ENCODE measurements at places on chromosomes 7 and 10.

GRCh38 chr7:156378806-156379205, 261.8 kb upstream of the RNF32 start:
- DNase-seq, result no peak
- no peak overlapping the region for H3K27ac ChIP-seq
- no peaks in the 10 kb centered on the region for H3K27me3 ChIP-seq
- H3K4me1 ChIP-seq, result no peaks in the 10 kb centered on the region

DNA sequence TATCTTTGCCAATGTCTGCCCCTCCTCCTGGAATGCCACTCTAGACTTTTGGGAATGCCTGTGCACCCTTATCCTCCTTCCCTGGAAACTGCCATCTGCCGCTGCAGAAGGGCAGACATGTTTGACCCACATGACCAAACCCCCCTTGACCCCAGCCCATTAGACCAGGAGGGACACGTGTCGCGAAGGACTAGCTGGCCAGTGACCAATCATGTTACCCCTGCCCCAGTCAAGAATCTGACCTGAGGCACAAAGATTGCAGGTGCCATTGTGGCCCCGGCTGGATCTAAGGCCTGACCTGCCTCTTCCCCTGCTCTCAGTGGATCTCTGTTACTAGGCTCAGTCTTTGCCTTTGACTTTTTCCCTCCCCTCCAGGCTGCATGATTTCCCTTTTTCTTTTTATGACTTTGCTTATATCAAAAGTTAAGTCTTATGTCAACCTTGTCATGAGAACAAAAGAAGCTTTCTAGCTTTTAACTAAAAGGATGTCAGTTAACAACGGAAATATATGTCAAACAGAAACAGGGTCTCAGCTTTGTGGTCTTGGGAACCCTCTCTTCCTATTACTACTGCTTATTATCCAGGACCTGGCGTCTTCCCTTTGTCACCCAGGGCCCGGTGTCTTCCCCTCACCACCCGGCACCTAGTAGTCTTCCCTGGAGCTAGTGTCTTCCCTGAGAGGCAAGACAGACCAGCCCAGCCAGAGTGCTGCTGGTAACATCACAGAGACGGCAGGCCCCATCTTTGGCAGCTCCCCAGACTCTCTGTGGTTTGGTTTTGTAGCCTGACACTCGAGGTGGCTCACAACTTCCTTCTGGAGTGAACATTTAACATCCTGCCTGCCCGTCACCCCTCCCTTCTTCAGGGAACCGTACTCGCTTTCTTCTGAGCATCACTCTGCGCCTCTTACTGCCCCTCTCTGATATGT, 24.4 kb upstream of the PPIF start:
- DNase-seq, result peak; percentile 84
- H3K27me3 ChIP-seq, result no peaks in the 10 kb centered on the region
- H3K4me1 ChIP-seq, result peaks cover 72% of the 10 kb centered on the region
- H3K4me3 ChIP-seq, result peak overlapping the region; percentile 46

DNA sequence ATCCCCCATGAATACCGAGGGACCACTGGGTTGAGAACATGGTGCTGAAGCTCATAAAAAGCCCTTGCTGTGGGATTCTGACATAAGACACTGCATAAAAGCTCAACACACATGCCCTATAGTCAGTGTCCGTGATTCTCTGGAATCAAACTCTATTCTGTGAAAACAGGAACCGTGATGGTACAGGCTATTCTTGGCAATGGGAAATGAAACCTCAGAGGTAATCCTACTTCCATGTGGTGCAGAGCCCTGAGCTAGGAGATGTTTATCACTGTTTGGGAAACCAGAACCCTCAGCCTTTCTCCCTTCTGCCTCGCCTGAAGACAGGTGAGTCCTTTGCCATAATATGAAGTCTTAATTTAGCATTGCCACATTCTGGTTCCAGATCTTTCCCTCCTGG, 80.8 kb upstream of the PRSS1 start:
- H3K4me3 ChIP-seq, result no peak overlapping the region
- peaks cover 1% of the 10 kb centered on the region for H3K27me3 ChIP-seq
- H3K27ac ChIP-seq, result no peak overlapping the region

GRCh38 chr7:1368184-1368681, 91.0 kb downstream of the MICALL2 start:
- no peaks in the 10 kb centered on the region for H3K4me1 ChIP-seq
- no peak overlapping the region for H3K4me3 ChIP-seq
- no peaks in the 10 kb centered on the region for H3K36me3 ChIP-seq

- H3K27me3 ChIP-seq, result peaks cover 50% of the 10 kb centered on the region
- H3K4me1 ChIP-seq, result peaks cover 7% of the 10 kb centered on the region
- no peak overlapping the region for H3K4me3 ChIP-seq
- no peak for DNase-seq
These were observed 3.4 kb downstream of the GFRA1 start for GRCh38 chr10:116269619-116270018.

DNA sequence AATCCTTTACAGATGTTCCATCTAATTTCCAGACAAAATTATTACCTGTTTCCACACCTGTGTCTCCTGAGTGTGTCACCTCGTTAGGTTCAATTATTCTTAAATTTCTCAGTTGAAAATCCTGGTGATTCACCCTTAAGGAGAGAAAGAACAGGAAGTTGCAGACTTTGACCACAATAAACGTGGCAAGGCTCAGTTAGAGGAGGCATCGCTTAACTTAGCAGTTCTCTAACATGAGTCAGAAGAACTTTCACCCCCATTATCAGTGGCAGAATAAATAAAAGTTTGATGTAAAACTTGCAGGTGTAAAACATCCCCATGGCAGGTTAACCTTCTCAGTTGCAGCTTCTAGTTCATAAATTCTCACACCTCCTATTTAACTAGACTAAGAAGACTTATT, 8.3 kb downstream of the XPNPEP1 start:
- peak; percentile 51 for DNase-seq
- H3K36me3 ChIP-seq, result peaks cover 58% of the 10 kb centered on the region
- H3K4me3 ChIP-seq, result no peak overlapping the region

GRCh38 chr7:51949726-51950644, 633.4 kb upstream of the COBL start:
- H3K27ac ChIP-seq, result no peak overlapping the region
- no peak overlapping the region for H3K4me3 ChIP-seq
- DNase-seq, result no peak
- H3K36me3 ChIP-seq, result no peaks in the 10 kb centered on the region
- no peaks in the 10 kb centered on the region for H3K4me1 ChIP-seq

GRCh38 chr7:107934991-107935770, 44.2 kb downstream of the DLD start:
- no peaks in the 10 kb centered on the region for H3K4me1 ChIP-seq
- H3K27me3 ChIP-seq, result no peaks in the 10 kb centered on the region
- no peak for DNase-seq
- H3K36me3 ChIP-seq, result peaks cover 12% of the 10 kb centered on the region
- no peak overlapping the region for H3K27ac ChIP-seq
- no peak overlapping the region for H3K4me3 ChIP-seq

- H3K27me3 ChIP-seq, result peaks cover 30% of the 10 kb centered on the region
- peaks cover 13% of the 10 kb centered on the region for H3K4me1 ChIP-seq
- no peak overlapping the region for H3K27ac ChIP-seq
- no peak overlapping the region for H3K4me3 ChIP-seq
These were observed 7.1 kb downstream of the CPED1 start for GRCh38 chr7:120995654-120996053.

DNA sequence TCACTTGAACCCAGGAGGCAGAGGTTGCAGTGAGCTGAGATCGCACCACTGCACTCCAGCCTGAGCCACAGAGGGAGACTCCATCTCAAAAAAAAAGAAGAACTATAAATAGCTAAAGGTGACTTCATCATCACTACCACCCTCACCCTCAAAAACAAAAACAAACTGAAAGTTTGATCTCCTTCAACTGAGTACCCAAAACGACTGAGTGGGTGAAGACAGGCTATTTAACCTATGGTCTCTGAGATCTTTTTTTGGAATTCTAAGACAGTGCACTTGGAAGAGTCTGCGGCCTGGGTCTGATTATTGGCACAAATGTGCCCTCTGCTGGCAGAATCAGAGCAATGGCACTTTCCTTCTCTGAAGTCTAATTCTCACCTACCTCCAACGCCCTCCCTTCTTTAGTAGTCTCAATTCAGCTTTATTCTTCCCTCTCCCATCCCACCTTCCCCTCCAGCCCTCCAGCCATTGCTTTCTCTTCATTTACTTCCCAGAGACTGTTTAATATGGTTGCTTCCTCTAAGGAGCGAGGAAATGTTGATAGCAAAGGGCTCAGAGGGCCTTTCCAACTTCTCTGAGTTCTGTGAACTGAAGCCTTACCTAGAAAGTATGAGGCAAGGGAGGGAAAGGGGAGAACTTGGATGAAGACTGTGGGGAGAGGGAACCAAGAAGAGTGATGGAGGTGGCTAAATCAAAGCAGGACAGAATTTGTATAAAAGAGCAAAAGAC, 2.9 kb upstream of the MYOZ1 start:
- H3K27me3 ChIP-seq, result no peaks in the 10 kb centered on the region
- peaks cover 21% of the 10 kb centered on the region for H3K4me1 ChIP-seq
- DNase-seq, result peak; percentile 58
- no peaks in the 10 kb centered on the region for H3K36me3 ChIP-seq

DNA sequence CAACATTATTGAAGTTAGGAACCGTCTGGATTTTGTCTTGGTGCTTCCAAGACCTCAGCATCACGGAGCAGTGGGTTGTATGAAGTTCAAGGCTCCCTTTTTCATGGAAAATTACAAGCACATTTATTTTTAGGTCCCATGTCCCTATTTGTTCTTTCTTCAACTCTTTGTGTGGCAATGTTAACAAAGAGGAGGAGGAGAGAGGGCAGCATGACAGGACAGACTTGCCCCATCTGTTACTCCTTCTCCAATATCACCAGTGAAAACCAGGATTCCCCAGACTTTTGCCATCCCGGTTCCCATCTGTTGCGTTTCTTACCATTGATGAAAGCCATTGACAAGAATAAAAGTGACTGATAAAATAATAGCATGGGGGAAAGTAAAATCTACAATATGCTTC, 28.6 kb downstream of the EEPD1 start:
- DNase-seq, result no peak
- H3K4me1 ChIP-seq, result no peaks in the 10 kb centered on the region
- H3K36me3 ChIP-seq, result no peaks in the 10 kb centered on the region
- no peaks in the 10 kb centered on the region for H3K27me3 ChIP-seq
- no peak overlapping the region for H3K4me3 ChIP-seq
- no peak overlapping the region for H3K27ac ChIP-seq

- H3K27me3 ChIP-seq, result no peaks in the 10 kb centered on the region
- H3K27ac ChIP-seq, result no peak overlapping the region
- H3K36me3 ChIP-seq, result no peaks in the 10 kb centered on the region
- no peak overlapping the region for H3K4me3 ChIP-seq
- DNase-seq, result no peak
These were observed 65.9 kb upstream of the FZD1 start for GRCh38 chr7:91198371-91198770.

DNA sequence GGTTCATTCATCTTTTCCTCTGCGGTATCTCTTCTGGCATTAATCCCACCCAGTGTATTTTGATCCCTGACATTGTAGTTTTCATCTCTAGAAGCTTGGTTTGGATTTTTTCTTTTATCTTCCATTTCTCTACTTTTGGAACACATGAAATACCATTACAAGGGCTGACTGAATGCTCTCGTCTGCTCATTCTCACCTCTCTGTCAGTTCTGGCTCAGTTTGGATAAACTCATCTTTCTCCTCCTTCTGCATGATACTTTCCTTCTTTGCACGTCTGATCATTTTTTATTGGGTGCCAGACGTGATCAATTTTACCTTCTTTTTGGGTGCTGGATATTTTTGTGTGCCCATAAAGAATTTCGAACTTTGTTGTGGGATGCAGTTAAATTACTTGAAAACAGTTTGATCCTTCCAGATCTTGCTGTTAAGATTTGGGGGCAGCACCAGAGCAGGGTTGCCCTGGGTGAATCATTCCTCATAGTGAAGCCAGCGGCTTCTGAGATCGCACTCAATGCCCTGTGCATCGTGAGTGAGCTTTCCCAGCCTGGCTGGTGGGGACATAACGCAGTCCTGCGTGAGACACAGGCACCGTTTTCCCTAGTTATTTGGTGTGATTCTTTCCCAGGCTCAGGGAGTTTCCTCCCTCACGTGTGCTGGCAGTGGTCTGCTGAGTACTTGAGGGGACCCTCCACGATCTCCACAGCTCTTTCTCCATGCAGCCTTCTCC, 53.8 kb downstream of the LHPP start:
- no peak for DNase-seq
- no peak overlapping the region for H3K27ac ChIP-seq

DNA sequence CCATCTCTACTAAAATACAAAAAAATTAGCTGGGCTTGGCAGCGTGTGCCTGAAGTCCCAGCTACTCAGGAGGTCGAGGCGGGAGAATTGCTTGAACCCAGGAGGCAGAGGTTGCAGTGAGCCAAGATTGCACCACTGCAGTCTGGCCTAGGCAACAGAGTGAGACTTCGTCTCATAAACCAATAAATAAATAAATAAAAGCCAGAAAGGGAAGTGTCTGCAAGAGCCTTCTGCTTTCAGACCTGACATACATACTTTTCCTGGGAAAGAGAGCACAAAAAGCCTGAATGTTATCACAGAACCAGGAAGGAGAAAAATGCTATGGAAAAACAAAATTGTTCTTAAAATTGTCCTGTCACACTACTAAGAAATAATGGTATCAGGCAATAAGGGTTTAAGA, 4.1 kb upstream of the KIF5B start:
- no peak overlapping the region for H3K4me3 ChIP-seq
- H3K36me3 ChIP-seq, result peaks cover 5% of the 10 kb centered on the region
- DNase-seq, result no peak
- no peaks in the 10 kb centered on the region for H3K27me3 ChIP-seq
- H3K27ac ChIP-seq, result no peak overlapping the region

DNA sequence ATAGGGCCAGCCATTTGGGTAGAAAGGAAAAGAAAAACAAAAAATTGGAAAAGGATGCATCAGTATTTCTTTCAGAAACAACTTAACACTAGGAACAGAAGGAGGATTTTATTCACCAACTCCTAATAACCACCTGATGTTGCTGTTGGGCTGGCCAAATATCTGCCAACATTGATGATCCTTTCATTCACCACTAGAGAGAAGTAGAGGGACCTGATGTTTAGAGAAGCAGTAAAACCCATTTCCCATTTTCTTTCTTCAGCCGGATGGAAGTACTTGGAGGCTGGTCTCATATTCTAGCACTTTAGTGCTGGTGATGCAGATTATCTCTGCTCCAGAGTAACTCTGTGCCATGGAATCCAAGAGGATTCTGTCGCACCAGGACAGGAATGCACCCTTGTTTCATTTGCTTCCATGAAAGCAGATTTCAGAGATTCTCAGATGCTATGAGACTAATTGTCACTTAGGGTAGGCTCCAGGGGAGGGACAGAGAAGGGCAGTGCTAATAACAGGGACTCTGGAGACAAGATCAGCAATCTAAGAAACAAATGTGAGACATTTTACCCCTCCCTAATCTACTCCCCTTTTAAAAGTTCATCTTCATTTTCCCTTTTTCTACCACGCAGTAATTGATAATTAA, 3.1 kb downstream of the KLLN start:
- H3K27me3 ChIP-seq, result no peaks in the 10 kb centered on the region
- H3K4me1 ChIP-seq, result peaks cover 25% of the 10 kb centered on the region
- peak; percentile 23 for DNase-seq
- peak overlapping the region; percentile 7 for H3K4me3 ChIP-seq

GRCh38 chr7:91080351-91080750, 183.9 kb upstream of the FZD1 start:
- H3K27me3 ChIP-seq, result no peaks in the 10 kb centered on the region
- H3K4me3 ChIP-seq, result no peak overlapping the region
- DNase-seq, result no peak
- H3K36me3 ChIP-seq, result no peaks in the 10 kb centered on the region

Data from activated CD4-positive, alpha-beta memory T cell treated with anti-CD3 and anti-CD28 coated beads, Interleukin-2, amount 10 ng/mL, durations not matched to agents 7 days and 5 days (primary cell).